ENCODE measurements at places on chromosomes 2 and 18.
A peak's percentile ranks its signal among the peaks of the same experiment; 100 is the strongest.

GRCh38 chr2:229083606-229084340 is 187.3 kb downstream of the PID1 start:
- no peak for DNase-seq

GRCh38 chr2:202035941-202036372 is 2.3 kb downstream of the FZD7 start:
- DNase-seq = no peak

DNA sequence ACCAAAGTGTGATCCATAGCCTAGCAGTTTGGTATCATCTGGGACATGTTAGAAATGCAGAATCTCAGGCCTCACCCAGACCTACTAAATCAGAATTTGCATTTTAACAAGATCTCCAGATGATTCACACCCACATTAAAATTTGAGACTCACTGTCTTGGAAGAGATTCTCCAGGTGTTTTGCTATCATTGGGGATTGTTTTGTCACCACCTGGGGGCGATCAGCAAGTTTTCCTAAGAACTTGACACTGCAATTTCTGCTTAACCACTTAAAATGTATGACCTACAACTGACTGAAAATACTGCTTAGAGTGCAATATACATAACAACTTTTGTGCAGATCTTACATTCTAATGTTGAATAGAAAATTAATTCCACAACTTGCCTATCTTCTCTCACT is 18.9 kb upstream of the ITGA4 start:
- DNase-seq = peak; percentile 52

- peak; percentile 1 for DNase-seq
Observed at GRCh38 chr2:32264422-32265105, at the start of gene NLRC4. Gene NLRC4 (minus strand): TSS chr2:32264886. CDS start chr2:32256775, 8,111 bp downstream.

DNA sequence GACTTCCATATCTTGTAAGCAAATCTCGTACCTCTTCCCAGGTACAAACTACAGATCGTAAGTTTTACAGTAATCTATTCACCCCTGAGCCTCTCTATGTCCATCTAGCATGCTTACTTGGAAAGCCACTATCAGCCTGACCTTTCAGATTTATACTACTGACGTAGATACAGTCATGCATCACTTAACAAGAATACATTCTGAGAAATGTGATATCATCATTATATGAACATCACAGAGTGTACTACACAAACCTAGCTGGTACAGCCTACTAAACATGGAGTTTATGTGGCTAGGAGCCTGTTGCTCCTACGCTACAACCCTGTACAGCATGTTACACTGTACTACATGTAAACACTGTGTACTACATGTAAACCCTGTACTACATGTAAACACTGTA is 293.2 kb upstream of the ZNF804A start:
- DNase-seq = no peak

DNA sequence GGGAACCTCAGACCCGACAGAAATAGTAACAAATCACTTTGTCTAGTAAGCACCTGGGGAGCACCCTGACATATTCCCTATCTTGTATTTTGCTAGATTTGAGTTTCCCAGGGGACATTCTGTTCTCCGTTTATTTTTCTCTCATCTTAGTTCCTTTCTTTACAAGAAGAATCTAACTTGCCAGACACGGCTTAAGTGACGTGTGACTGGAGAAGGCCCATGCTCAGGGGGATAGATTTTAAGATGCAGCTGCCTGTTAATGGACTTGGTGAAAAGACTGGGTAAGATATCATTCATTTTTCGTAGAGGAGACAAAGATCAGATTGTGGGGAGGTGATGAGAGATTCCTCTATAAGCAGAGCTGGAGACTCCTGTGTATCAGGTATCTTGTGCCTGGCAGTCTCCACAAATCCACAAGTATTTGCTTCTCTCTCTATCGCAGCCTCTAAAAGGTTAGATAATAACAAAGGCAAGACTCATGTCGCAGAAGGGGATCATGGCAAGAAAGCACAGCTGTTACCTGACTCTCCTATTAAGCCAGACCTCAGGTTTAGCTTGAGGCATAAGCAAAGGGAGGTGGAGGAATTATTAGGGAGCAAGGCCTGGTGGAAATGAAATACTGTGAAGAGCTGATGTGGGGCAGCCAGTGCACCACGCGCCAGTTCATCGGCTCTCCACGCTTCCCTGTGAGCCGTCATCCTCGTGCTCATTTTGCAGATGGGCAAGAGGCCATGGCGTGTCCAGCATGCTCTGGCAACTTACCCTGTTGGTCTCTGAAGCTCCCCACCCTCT is 347.2 kb upstream of the TNP1 start:
- no peak for DNase-seq

DNA sequence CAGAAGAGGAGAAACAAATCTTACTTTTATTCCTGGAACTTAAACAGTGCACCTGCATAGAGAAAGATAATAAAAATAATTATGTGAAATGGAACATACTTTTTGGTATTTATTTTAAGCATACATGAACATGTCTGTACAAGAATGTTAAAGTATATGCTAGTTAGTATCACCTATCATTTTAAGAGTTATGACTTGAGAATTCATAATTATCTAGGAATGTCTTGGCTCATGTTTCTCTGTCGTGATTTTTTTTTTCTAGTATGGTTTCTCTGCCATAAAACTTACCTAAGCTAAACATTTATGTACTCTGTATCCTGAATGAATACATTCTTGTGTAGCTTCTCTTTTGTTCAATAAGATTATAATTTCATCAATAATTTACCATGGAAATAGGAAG is 4.2 kb downstream of the SERPINB7 start:
- no peak for DNase-seq

- DNase-seq = no peak
Observed at GRCh38 chr2:46569061-46569560, 89.7 kb downstream of the TMEM247 start.

- DNase-seq = no peak
Observed at GRCh38 chr2:47815764-47816163, 32.8 kb downstream of the MSH6 start.

- no peak for DNase-seq
Observed at GRCh38 chr2:219250049-219250781, 2.8 kb upstream of the TUBA4B start.

DNA sequence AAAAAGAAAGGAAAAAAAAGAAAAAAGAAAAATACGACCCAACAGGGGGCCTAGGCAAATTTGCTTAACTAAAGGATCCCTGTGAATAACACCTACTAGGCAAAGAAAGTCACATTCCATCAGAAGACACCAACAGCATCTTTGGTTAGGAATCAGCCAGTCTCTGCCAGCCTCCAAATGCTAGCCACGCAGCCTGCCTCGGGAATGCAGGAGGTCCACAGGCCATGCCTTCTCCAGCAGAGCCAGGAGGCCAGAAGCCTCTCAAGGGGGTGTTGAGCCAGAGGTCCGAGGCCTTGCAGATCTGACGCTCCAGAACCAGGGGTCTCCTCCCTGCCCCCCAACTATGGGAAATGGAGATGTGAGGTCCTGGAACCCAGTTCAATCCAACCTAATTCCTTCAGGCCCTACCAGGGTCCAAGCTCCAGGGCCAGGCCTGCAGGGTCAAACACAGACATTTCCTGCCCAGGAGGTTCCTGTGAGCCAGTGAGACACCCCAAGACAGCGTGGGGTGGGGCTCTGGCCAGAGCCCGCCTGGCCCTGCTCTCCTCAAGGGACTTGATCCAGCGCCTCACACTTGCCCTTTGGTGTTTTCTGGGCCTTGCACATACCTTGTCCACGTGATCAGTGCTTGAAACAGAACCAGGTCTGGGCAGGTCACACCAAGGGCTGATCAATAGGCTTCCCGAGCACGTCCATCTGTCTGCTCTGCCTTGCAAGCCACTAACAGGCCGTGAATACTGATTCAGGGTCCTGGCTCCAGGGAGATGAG is 289.6 kb upstream of the ID2 start:
- no peak for DNase-seq

DNA sequence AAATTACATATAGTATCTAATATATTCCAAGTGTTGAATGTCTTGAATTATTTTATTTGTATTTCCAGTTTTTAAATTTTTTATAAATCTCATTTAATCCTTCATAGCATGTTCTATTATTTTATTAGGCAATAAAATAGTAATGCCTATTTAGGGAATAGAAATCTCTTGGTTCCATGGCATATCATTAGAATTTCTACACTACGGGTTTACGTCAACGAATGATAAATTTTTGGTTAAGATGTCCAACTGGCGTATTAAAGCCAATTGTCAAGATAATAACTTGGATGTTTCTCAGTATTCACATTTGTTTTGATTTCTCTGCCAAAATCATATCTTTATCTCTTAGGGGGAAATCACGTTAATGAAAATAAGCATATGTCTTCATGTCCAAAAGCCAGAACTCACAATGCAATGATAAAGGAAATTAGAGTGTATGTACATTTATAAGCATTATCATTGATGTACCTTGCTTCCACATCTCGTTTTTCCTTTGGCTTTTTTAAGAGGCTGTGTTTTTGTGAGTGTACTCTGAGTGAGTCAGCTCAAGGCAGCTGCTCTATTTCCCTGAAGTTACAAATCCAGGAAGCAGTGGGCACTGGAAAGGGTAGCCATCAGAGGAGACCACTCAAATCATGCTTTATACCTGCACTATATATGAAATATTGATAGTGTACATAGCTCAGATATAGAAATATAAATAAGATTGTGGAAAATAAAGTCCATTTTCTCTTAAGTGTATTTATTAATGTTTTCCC is 115.8 kb upstream of the PDE1A start:
- DNase-seq = no peak

GRCh38 chr2:174009488-174010223 is 44.5 kb upstream of the SP3 start:
- DNase-seq = no peak

- no peak for DNase-seq
Observed at GRCh38 chr2:157180359-157180758, 77.1 kb upstream of the GALNT5 start.

GRCh38 chr2:164898475-164898874 is 56.9 kb downstream of the SLC38A11 start:
- DNase-seq = no peak

GRCh38 chr2:223758131-223758840 is 79.1 kb downstream of the AP1S3 start:
- DNase-seq = no peak

- no peak for DNase-seq
Observed at GRCh38 chr2:69017835-69018234, 4.9 kb downstream of the ANTXR1 start.

DNA sequence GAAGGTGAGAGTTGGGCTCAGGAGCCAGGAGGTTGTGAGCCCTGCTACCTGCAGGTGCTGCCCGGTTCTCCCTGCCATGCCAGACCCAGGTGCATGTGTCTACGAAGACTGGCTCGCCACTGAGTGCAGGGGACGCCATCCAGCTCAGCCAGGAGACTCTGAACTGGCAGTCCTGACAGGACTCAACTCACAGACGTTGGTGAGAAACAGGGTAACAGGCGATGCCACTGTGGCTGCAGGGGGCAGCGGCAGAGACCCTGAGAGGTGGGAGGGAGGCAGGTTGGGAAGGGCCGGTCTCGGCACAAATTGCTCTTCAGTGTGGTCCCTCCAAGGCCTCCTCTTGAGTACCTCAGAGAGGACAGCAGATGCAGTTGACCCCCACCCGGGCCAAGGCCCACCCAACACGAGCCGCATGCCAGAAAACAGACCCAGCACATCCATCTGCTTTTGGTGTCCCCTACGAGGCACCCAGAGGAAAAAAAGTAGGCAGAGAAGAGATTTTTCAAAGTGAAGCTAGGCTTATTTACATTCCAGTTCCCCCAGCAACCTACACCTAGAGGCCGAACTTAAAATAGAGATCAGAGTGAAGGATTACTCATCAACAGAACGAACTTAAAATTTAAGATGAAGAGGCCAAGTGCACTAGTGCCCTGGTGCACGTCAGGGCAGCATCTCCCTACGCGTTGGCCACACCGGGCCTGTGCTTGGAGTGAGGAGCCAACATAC is 184.8 kb downstream of the SEPTIN10 start:
- no peak for DNase-seq

DNA sequence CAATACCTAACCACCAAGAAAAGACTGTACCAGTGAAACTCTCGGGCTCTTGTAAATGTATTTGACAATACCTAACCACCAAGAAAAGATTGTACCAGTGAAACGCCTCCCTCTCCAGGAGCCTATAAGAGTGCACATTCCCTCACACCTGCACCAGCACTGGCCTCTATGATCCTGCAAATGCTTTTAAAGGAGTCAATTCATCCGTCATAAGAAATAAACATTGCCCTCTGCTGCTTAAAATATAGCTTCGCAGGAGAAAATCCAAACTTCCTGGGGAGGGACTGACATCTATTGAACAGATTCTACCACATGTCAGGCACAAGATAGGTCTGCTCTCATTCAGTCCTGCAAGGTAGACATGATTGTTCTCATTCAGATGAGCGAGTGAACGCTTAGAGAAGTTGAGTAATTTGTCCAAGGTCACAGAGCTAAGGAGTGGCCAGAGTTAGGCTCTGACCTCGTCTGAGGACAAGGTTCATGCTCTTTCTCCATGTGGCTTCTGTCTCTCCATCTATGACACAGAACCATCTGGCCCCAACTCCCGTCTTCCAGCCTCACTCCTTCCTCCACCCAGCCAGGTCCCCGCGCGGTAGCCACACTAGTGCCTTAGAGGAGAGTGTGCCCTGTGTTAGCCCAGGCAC is 38.7 kb downstream of the MCFD2 start:
- DNase-seq = peak; percentile 17

DNA sequence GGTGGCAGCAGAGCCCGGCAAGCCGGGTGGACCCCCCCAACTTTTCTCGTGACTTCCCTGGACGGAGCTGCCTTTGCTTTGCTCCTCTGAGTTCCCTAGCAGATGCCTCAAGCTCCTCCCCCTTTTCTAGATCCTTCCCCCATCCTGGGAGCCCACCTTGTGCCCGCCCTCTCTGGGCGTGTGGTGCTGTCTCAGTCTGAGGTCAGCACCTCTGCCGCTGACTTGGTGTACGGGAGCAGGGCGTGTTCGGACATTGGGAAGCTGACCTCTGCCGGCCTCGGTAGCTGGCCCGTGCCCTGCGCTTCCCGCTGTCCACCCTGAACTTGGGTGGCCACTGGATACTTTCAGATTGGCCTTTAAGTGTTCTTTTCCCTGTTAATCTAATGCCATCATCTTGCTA is 19.6 kb upstream of the ESPNL start:
- DNase-seq = no peak

DNA sequence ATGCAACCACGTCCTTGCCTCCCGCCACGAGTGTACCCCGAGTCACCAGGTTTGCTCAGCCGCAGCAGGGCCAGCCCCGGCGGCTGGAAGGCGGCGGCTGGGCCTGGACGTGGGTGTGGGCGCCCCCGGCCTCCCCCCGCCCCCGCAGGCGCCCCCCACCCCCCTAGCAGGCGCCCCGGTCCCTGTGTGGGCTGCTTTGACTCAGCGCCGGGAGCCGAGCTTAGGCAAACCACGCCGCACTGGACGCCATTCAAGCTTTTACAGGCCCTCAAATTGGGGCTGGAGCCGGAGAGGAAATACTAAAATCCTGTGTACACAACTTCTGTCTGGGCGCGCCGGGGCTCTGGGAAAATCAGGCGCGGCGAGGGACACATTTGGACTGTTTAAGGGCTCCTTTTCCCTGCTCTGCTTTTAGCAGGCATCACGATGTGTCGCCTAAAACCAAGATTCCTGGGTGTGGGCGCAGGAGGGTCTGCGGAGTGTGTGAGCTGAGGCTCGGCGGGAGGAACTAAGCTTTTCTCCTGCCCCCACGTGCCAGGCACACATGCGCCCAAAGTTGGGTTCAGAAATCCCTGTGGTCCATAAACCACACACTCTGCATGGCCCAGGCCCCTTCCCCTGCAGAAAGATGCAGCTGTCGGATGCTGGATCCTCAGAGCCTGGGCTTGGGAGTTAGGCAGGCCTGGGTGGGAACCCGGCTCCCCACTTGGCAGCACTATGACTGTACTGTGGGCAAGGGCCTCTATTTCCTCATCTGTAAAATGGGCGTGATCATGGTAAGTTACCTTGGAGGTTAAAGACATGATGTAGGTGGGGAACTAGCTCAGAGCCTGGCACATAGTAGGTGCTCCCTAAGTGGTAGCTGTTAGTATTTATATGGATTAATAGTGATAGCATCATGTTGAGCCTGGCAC is 57.6 kb downstream of the ATOH8 start:
- no peak for DNase-seq
